Trophoblast cell (in vitro differentiated cells and primary cell): ENCODE measurements at places on chromosomes 7 and 10.

DNA sequence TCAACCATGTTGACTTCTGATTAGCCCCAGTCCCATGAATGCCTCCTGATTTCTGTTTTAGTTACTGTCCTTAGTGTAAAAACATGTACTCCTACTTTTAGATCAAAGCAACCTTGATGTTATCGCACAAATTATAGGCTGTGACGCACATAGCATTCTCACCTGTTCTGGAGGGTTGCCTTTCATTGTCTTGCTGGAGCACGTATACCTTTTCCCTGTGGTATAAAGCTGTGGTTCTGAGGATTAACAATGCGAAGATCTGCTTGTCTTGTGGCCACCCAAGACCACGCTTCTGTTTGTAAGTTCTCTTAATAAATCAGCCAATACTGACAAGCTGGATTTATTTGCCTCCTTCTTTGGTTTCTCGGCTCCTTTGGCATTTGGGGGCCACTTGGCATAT lies 30.1 kb upstream of the GLCCI1 start:
- peak; percentile 52 for DNase-seq
- H3K36me3 ChIP-seq = no peaks in the 10 kb centered on the region
- H3K27ac ChIP-seq = no peak overlapping the region
- no peaks in the 10 kb centered on the region for H3K27me3 ChIP-seq
- H3K4me3 ChIP-seq = no peak overlapping the region

- no peaks in the 10 kb centered on the region for H3K27me3 ChIP-seq
- no peaks in the 10 kb centered on the region for H3K36me3 ChIP-seq
- peaks cover 15% of the 10 kb centered on the region for H3K4me1 ChIP-seq
- no peak overlapping the region for H3K4me3 ChIP-seq
Observed at GRCh38 chr10:46546591-46547540, 9.6 kb downstream of the GPRIN2 start.

- no peaks in the 10 kb centered on the region for H3K27me3 ChIP-seq
- peak overlapping the region; percentile 99 for H3K4me3 ChIP-seq
- DNase-seq = peak; percentile 22
- peak overlapping the region; percentile 99 for H3K27ac ChIP-seq
Observed at GRCh38 chr10:8056871-8057331, 2.4 kb downstream of the GATA3 start.

- no peak overlapping the region for H3K4me3 ChIP-seq
- H3K36me3 ChIP-seq = no peaks in the 10 kb centered on the region
- H3K27ac ChIP-seq = no peak overlapping the region
- H3K27me3 ChIP-seq = no peaks in the 10 kb centered on the region
- DNase-seq = peak; percentile 52
Observed at GRCh38 chr10:104351061-104351702, 2.5 kb upstream of the CFAP58 start.

DNA sequence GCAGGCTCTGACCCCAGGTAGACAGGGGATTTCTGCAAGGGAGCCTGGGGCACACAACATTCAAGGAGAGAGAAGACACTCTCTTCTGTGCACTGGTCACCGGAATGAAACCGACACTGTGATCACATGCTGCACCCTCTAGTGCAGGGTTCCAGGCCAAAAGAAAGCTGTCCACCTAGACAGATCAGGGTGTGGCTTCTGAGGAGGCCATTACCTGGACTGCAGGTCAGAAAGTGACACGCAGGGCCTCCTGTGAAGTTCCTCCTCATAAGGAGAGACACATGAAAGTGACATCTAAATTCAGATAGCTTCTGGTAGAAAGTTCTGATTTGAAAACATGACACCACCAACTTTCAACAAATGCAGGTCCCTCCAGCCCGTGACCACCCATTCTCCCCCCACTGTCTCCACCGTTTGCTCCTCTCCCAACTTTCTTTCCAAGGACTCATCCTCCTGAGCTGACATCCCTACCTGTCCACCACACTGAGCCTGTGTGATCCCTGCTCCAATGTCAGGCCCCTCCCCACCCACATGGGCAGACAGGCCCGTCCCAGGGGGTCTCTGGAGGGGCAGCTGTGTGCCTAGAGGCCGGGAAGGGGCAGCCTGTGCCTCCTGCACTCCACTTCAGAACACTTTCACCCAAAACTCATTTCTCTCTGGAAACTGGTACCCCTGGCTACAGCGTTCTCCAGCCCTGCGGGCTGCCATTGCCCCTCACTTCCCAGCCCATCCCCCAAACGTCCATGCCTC lies 198.0 kb downstream of the TNS3 start:
- peak overlapping the region; percentile 6 for H3K27ac ChIP-seq
- no peak for DNase-seq
- no peak overlapping the region for H3K4me3 ChIP-seq
- no peaks in the 10 kb centered on the region for H3K27me3 ChIP-seq

GRCh38 chr7:119918185-119918584 lies 354.8 kb upstream of the KCND2 start:
- H3K4me3 ChIP-seq = no peak overlapping the region
- H3K27ac ChIP-seq = no peak overlapping the region
- no peak for DNase-seq
- no peaks in the 10 kb centered on the region for H3K36me3 ChIP-seq
- H3K4me1 ChIP-seq = no peaks in the 10 kb centered on the region

DNA sequence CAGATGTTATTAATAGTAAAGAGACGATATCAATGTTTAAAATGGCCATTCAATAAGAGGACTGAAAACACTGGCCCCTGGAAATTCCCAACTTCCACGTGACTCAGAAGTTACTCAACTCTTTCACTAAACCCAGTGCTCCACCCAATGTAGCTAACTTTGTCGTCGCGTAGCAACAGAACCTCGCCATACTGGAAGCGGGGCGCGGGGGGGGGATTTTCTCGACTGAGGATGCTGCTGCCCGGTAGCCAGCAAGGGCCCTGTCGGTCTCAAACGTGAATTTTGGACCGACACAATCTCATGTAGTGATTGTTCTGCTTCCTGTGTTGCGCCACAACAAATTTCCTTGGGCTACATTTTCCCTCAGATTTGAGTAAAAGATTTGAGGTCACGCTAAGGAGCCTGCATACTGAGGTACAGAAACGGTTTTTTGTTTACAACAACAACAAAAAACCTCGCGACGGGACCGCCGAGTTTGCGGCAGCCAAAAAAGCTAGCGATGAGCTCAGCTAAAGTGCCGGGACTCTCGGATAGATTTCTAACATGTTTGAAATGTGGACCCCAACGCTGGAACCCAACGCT lies 977 bp upstream of the SFR1 start:
- no peaks in the 10 kb centered on the region for H3K36me3 ChIP-seq
- peak; percentile 94 for DNase-seq
- H3K4me3 ChIP-seq = peak overlapping the region; percentile 51
- peak overlapping the region; percentile 99 for H3K27ac ChIP-seq

DNA sequence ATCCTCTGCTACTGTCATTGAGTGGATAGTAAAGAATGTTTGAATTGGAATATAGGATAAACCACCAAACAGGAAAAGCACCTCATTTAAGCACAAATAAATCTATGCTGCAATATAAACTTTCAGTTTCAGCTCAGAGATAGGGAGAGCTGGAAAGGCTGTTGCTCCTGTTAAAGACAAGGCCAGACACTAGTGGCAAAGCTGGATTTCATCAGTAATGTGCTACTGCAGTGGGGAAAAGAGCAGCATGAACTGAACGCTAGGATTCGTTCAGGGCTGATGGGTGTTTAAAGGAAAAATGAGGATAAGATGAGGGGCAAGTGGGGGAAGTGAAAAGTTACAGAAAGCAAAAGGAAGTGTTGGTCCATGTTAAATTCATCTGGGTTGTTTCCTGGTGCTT lies 775.4 kb upstream of the COBL start:
- no peak for DNase-seq
- H3K27ac ChIP-seq = no peak overlapping the region
- no peak overlapping the region for H3K4me3 ChIP-seq
- H3K4me1 ChIP-seq = peaks cover 4% of the 10 kb centered on the region

DNA sequence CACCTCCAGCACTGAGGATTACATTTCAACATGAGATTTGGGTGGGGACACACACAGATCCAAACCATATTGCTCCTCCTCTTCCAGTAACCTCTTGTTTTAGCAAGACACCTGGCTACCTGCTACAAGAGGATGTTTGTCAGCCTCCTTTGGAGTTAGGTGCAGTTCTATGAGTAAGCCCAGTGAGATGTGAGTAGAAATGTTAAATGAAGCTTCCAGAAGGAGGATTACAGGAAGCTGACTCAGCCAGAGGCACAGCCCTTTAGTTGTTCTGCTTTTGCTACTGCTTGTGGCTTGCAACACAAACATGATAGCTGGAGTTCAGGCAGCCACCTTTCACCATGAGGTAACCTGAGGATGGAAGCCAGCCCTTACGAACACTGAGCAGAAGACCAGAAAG lies 382.7 kb upstream of the RNF32 start:
- H3K27me3 ChIP-seq = no peaks in the 10 kb centered on the region
- DNase-seq = no peak
- no peaks in the 10 kb centered on the region for H3K4me1 ChIP-seq
- H3K36me3 ChIP-seq = no peaks in the 10 kb centered on the region
- H3K4me3 ChIP-seq = no peak overlapping the region

- H3K4me1 ChIP-seq = peaks cover 11% of the 10 kb centered on the region
- H3K27ac ChIP-seq = no peak overlapping the region
- peak; percentile 51 for DNase-seq
- peaks cover 39% of the 10 kb centered on the region for H3K36me3 ChIP-seq
- no peaks in the 10 kb centered on the region for H3K27me3 ChIP-seq
Observed at GRCh38 chr7:74182453-74183090, 8.4 kb downstream of the EIF4H start.

DNA sequence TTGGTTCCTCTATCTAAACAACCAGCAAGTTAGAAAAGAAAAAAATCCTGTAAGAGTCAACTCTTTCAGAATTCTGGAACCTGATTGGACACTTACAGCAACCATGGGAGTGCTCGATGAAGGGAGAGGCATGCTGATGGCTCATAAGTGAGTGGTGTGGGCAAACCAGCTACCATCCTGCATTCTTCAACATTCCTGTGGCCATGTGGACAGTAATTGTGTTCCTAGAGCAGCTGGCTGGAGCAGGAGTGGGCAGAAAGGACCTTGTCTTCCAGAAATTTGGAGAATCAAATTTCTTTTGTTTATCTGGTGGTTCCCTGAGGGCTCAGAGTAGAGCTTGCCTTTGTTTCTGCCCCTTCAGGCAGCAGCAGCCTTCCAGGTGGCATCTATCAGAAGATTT lies 22.5 kb upstream of the MYL7 start:
- no peaks in the 10 kb centered on the region for H3K36me3 ChIP-seq
- no peaks in the 10 kb centered on the region for H3K27me3 ChIP-seq
- peak; percentile 93 for DNase-seq
- H3K27ac ChIP-seq = peak overlapping the region; percentile 87

GRCh38 chr7:71457846-71458590 lies 326.1 kb downstream of the GALNT17 start:
- H3K27ac ChIP-seq = no peak overlapping the region
- H3K4me3 ChIP-seq = no peak overlapping the region
- no peaks in the 10 kb centered on the region for H3K36me3 ChIP-seq

DNA sequence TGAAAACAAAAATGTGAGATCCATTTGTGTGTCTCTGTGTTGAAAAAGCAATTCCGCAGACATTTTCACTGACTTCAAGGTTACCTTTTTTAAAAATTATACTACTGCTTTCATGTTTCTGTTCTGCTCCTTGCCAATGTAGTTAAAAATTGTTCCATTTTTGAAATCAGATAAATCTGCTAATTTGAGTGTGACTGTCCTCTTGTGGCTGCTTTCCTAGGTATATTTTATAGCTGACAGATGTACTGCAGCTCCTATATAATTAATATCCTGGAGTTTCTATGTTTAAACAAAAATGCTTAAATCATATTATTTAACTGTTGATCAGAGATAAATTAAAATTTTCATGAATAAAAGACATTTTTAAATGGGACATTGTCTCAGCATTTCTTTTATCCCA lies 177.6 kb upstream of the LRRTM3 start:
- no peak overlapping the region for H3K4me3 ChIP-seq
- no peaks in the 10 kb centered on the region for H3K27me3 ChIP-seq
- H3K36me3 ChIP-seq = no peaks in the 10 kb centered on the region
- peaks cover 2% of the 10 kb centered on the region for H3K4me1 ChIP-seq
- DNase-seq = no peak

- no peaks in the 10 kb centered on the region for H3K4me1 ChIP-seq
- no peak overlapping the region for H3K27ac ChIP-seq
- H3K4me3 ChIP-seq = no peak overlapping the region
- DNase-seq = no peak
- H3K36me3 ChIP-seq = no peaks in the 10 kb centered on the region
Observed at GRCh38 chr7:97313900-97314299, 196.4 kb downstream of the SDHAF3 start.

DNA sequence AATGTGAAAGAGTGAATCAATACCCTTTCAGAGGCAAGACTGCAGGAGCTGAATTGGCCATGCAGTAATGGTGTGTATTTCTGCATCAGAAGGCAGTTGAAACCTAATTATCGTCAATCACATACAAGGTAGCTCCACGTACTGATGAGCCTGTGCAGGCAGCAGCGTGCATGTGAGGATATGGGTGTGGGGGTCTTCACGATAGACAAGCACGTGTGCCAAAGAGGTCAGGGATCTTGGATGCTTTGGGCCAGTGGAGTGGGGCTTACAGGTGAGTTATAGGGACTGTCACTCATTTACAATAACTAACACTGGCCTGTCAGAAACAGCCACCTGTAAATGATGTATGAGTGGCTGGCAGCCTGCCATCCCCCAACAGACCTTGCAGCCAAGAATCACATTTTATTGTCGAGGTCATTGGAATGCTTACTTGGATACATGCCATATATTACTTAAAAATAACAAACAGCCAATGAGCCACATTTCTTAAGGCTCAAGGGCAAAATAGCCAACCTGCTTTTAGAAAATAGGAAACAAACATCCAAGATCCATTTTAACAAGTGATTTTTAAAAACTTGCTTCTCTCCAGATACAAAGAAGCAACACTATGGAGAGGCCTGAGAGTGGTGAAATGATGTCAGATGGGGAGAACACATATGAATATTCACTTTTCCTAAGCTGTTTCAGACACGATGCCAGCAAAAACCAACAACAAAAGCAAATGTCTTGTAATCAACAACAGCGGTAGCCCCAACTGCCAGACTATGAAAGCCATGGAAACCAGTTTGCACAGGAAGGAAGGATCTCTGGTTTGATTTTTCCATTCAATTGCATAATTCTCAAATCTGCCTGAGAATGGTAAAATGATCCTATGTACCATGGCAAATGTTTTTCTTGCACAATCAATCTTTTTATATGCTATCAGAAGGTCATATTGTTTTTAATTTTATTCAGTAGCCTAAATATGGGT lies 210.7 kb downstream of the SKAP2 start:
- no peaks in the 10 kb centered on the region for H3K4me1 ChIP-seq
- no peaks in the 10 kb centered on the region for H3K36me3 ChIP-seq
- no peak overlapping the region for H3K4me3 ChIP-seq
- no peak overlapping the region for H3K27ac ChIP-seq

DNA sequence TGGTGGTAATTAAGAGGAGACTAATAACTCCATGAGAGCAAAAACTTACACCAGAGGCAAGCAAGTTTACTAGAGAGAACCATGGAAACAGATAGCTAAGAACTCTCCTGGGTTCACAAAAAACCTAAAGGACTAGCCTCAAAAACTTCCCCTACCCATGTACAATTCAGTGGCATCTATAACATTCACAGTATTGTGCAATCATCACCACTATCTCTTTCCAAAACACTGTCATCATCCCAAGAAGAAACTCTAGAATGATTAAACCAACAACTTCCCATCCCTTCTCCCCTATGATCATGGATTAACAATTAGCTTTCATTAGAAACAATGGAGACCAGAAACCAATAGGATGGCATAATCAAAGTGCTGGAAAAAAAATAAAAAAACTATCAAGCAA lies 1038.3 kb downstream of the LRMDA start:
- H3K4me3 ChIP-seq = no peak overlapping the region
- H3K36me3 ChIP-seq = no peaks in the 10 kb centered on the region
- DNase-seq = no peak
- H3K27ac ChIP-seq = no peak overlapping the region
- H3K27me3 ChIP-seq = no peaks in the 10 kb centered on the region
